ENCODE measurements at places on chromosomes 4 and X.
A peak's percentile ranks its signal among the peaks of the same experiment; 100 is the strongest.

DNA sequence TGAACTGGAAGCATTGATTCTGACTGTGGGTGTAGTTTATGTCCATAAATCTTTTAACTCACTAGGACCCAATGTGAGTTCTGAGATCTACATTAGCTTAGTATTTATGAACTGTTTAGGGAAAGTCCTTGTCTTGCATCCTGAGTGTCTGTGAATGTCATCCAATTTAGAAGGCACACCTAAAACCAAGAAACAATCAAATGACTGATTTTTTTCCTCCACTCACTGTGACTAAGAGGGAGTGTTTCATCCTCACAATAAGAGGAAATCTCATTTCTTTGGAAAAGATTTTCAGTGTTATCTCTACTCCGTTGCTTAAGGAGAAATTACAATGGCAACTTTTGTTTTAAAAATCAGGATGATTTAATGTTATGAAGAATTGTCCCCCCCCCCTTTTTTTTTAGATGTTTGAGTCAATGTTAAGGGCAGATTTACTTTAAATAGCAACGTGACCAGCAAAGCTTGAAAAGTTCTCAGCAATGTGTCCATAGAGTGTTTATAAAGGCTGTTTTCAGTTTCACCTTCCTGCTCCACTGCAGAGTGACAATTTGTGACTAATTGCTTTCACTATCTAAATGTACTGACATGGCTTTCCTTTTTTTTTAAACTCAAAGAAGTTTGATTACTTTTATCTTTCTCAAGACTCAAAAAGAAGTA is 173.0 kb downstream of the SPCS3 start:
- no peak for DNase-seq

GRCh38 chrX:66625525-66625924 is 13.4 kb downstream of the EDA2R start:
- DNase-seq: no peak

DNA sequence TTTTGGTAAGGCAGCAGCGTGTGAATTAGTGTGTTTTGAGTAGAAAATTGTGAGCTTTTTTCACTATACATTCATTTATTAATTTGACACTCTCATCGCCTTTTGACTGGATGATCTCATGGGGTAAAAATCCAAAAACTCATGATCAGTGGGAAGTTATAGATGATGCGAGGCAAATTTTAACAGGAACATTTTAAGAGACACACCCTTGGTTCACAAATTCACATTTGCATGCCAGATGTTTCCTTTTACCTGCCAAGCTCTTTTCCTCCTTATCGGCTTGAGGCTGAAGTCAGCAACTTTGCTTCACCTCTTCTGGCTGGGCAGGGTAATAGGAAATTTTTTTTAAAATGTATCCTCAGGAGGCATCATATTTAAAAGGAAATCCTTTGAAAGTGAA is 318.0 kb upstream of the HS3ST1 start:
- no peak for DNase-seq

DNA sequence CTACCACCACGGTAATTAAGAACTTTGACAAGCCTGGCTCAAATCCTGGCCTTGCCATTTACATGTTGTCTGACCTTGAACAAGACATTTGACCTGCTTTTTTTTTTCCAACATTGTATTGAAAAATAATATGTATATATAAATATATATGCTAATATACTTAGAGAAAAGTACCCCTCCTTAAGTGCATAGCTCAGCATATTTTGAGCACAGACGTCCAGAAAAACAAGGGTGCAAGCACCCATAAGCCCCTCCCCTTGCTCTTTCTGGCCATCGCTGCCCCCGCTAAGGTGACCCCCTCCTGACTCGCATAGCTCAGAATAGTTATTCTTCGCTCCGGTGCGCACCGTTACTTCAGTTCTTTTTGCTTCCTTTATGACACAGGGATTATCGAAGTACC is 742.0 kb upstream of the FRG1 start:
- DNase-seq: no peak

GRCh38 chrX:118152721-118153120 is 36.1 kb upstream of the KLHL13 start:
- DNase-seq: no peak

DNA sequence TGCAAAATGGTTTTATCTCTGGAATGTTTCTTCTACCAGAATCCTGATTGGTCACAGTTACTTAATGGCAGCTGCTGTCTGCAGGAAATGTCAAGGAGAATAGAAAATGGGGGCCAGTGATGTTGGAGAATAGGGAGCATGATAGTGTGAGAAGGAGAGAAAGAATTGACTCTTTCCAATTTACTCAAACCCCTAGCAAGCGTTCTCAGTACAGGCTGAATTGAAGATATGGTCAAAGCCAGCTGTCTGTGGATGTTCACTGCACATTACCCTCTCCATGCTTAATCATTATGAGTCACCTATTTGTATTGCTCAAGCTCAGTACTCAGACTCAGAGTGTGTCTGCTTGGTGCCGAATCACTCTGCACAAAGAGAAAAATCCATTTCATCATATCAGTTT is 57.8 kb upstream of the FAM47B start:
- DNase-seq: no peak

DNA sequence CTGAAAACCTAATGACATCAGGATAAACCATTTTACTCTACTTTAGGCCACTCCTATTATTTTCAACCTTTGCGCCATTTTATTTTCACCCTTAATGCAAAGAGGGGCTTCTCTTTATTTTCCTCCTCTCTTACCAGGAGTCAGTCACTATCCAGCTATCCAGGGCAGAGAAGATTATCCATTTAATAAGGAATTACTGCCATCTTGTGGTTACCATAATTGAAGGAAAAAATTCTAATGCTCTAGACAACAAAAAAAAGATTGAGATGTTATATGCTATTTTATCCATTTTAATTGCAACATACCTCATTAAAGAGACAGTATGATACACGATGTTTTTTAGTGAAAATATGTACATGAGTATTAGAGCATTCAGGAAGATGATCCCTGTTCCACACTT is 514.5 kb upstream of the FAM241A start:
- DNase-seq: no peak

DNA sequence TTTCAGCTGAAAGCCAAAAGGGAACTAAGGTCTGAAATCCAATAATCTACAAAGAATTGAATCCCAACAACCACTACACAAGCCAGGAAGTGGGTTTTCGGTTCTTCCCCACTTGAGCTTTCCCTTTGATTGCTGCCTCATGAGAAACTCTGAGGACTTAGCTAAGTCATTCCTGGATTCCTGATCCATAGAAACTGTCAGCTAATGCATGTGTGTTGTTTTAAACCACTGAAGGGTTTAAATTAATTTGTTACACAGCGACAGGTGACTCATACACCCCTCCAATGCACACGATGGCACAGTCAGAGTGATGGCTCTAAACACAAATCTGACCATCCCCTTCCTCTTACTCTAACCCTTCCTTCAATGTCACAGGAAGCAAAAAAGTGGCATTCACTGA is 282.9 kb downstream of the RAB28 start:
- DNase-seq: no peak

GRCh38 chrX:68571292-68571609 is 72.4 kb downstream of the YIPF6 start:
- DNase-seq: no peak

- DNase-seq: no peak
Observed at GRCh38 chr4:105978684-105979296, 83.5 kb downstream of the NPNT start.

DNA sequence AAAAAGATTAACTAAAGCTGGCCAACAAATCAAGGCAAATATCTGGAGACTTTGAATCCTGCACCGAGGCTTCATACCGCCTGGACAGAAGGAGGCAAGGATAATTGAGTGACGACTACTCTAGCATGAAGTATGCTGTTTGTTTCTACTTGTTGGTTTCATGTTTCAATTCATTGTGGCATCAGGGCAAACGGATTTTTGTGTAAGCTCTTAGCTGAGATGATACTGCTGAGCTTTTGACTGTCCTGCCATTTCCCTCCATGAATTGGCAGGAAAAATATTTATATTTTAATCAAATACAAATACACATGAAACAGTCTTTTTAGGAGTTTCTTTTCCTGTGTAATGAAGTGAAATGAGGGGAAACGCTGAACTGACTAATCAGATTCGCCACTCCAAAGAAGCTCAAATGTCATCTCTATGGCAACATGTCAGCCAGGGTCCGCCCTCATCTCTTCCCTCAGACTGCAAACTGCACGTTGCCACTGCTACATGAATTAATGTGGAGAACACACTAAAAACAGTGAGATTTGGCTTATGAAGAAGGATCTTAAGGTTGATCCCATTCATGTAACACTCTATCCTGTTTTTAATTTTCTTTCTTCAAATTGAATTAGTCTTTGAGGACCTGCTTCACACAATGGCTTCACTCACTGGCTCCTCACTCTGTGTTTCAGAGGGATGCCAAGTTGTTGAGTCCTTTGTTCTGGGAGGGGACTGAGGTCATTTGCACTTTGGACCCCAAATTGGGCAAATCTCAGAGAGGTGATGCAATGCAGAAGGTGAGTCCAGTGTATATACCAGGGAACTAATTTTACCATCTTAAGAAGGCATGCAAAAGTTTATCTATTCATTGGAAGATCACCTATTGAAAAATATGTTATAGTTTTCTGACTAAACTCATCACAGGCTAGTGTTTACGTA is 149.6 kb upstream of the MID1 start:
- no peak for DNase-seq

DNA sequence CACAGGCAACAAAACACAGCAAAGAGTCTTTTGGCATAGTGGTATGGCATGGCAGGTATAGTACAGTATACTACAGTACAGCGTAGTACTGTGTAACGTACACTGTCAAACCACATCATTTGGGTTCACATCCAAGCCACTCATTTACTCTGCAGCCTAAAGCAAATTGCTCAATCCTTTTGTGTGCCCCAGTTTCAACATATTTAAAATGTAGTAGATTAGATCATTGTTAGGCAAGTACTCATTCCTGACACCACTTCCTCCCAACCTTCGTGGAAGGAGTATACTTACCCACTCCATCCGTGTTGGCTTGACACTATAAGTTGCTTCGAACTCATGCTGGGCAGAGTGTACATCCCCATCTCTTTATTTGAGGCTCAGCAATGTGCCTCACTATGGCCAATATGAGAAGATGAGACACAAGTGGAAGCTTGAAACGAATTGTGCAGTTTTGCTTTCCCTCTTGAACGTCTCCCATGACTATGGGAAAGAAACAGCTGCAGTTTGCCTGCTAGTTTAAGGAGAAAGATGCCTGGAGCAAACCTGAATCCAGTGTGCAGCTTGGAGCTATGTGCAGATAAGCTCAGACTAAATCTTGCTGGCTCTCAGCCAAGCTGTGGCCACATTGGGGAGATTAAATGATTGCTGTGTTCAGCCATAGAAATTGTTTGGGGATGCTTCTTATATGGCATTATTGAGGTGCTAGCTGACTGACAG is 85.7 kb upstream of the TBL1X start:
- no peak for DNase-seq

- DNase-seq: peak; percentile 21
Observed at GRCh38 chr4:2042204-2042946, 16.8 kb upstream of the NAT8L start.

DNA sequence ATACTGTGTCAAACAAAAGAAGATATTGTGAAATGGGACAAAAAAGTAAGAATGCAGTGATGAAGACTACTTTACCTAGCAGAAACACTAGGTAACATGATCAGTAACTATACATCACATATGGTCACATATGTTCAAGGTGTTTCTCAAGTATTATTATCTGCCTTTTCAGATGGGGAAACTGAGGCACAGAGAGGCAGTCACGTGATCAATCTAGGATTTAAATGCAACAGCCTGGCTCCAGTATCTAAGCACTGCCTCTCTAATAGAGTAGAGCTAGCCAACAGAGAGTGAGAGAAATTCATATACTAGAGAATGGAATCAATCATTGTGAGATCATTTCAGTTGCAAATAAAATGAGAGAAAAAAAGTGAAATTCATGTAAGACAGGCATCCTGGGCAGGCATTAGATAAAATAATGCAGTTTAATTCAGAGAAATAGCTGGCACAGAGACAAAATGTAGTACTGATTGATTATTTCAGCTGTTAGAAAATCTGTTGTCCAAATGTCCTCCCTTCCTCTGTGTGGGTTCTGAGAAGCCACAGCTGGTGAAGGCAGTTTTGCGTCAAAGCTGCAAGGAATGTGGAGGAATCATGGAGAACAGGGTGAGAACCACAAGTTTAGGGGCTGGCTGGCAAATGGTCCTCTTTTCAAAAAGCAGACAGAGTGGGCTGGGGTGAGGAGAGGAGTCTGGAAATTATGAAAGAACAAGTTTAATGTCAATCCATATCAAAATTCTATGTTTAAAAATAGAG is 26.0 kb downstream of the SMIM43 start:
- DNase-seq: no peak

GRCh38 chr4:136283977-136284376 is 1248.3 kb downstream of the PCDH18 start:
- DNase-seq: no peak
